ENCODE measurements at places on chromosomes 3 and 15. TPM values are rescaled to one million over a fixed set of nuclear protein-coding genes. Genes with fewer than 3 reads are reported as not detected.
A peak's percentile ranks its signal among the peaks of the same experiment; 100 is the strongest.

DNA sequence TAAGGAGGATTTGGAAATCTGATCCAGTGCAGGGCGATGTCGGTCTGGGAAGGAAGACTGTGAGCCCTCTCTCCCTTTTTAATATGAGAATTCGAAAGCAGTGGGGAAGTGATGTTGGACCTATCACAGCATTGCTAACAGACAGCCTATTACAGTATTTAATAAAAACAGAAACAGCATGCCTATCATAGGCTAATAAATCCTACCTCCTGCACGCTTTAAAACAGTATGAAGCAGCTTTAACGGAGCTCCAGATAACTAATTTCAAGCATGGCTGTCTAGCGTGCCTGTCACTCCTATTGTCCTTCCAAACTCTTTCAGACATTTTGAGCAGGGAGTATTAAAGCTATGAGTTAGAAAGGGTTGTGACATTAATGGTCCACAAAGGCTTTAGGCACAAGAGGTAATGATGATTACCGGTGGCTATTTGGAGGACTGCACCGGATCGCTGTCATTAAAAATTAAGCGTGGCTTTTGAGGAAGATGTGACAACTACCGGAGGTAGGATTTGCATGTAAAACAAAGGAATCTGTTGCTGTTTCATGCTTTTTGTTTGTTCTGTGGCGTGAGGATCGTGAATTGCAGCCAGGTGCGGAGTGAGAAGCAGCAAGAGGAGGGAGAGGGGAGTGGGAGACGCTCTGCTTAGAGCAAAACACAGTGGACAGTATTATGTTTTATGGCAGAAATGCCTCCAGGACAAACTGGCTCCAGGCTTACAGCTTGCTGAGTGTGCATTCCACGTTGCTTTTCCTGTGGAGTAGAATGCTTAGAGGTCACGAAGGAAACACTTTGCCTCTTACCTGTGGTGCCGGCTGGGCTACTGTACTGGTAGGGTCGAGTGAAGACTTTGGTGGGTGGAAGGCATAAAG, at the start of gene KCNMB2:
TSS of gene KCNMB2 (plus strand) at position 226 of the 869 bp plus-strand sequence.
- peak; percentile 12 for DNase-seq

DNA sequence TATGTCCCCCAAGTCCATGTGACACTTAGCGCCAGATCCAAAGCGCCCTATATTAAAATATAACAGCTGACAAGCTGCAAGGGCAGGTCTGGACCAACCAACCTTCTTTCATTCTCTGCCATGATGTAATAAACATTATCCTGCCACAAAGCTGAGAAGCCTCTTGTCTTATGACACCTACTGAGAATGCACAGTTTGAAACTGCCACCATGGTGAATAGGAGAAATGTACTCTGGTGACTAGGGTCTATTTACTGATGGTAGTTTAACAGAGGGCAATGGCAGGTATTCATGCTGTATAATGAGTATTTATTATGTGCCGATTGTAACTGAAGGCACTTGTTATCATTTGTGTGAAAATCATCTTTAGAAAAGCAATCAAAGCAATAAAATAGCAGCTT, 634.0 kb downstream of the OTOL1 start:
- no peak for DNase-seq

DNA sequence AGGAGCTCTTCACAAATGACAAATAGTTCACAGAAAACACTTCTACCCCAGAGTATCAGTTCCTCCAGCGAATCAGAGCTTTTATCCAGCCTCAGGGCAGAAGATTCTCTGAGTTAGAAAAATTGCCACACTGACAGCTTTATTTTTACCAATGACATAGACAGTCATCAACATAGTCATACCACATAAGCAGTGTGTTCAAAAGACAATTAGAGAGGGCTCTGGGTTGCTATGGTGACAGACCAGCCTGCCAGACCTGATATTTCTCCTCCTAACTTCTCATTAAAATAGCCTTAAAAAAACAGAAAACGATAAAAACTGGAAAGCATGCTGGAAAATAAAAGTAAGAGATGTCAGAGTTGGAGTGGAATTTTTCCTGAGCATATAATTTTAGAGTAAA, 45.9 kb upstream of the COL6A5 start:
- DNase-seq = no peak

The NANOGP8 gene
- total RNA-seq = not detected

GRCh38 chr3:64816355-64816754, 128.6 kb upstream of the ADAMTS9 start:
- no peak for DNase-seq

- DNase-seq = no peak
These were observed 781.7 kb downstream of the MECOM start for GRCh38 chr3:168881804-168882203.

- DNase-seq = no peak
These were observed 134.8 kb downstream of the UACA start for GRCh38 chr15:70628549-70628896.

DNA sequence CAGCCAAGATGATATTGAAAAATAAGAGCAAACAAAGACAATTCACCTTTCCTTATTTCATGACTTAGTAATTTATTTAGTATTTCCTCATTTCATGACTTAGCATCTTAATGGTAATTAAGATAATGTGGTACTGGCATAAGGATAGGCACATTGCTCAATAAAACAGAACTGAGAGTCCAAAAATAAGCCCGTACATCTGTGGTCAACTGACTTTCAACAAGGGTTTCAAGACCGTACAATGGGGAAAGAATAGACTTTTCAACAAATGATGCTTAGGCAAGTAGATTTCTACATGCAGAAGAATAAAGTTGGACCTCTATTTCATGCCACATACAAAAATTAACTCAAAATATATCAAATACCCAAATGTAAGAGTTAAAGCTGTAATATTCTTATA, 603 bp upstream of the PYDC2 start:
- DNase-seq = no peak

- no peak for DNase-seq
These were observed 5.7 kb upstream of the CD276 start for GRCh38 chr15:73678498-73678897.

The MESP1 gene
- 1.6 TPM for total RNA-seq

DNA sequence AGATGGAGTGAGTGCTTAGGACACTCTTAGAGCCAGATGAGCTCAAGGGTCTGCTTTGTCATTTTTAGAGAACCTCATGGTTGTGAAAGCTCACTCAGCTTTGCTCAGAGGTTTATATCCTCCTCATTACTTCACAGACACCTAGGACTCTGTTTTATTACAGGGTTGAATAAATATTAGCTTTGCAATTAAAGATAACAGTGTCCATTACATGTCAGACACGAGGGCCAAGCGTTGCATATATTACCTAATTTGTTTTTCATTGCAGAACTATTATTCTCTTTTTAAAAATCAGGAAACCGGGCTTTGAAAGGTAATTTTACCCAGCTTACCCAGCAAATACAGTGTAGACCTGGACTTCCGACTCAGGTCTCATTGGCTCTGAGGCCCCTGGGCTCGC, 16.1 kb downstream of the MAP6D1 start:
- DNase-seq = no peak

DNA sequence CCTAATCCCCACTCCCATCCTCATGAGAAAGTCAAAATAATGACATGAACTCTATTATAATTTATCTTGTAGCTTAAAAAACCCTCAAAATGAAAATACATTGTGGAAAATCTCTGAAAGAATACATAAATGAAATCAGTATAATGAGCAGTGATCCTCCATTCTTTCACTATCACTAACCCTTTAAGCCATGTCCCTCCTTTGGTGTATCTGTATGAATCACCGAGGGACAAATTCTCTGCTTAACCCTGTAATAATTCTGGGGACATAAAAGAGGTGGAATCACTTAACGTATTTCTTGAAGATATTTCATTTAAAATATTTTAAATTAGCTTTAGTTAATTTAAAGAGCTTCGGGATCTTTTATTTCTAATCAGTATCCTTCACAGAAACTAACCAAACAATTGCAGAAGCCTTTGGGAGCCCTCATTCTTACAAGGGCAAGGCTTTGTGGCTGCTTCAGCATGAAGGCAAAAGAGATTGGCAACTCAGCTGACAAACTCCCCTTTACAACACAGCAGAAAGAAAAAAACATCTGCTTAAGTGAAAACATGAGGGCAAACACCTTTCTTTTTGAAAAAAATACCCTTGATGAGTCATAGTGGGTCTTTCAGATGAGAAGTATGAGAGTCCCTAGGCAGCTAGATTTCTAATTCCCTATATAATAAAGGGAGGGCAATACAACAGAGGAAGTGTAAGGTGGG, 44.0 kb upstream of the ALCAM start:
- no peak for DNase-seq

The SLC24A5 gene
- total RNA-seq = not detected

The VGLL3 gene
- total RNA-seq = 1.7 TPM

The AADACL2 gene
- not detected for total RNA-seq

DNA sequence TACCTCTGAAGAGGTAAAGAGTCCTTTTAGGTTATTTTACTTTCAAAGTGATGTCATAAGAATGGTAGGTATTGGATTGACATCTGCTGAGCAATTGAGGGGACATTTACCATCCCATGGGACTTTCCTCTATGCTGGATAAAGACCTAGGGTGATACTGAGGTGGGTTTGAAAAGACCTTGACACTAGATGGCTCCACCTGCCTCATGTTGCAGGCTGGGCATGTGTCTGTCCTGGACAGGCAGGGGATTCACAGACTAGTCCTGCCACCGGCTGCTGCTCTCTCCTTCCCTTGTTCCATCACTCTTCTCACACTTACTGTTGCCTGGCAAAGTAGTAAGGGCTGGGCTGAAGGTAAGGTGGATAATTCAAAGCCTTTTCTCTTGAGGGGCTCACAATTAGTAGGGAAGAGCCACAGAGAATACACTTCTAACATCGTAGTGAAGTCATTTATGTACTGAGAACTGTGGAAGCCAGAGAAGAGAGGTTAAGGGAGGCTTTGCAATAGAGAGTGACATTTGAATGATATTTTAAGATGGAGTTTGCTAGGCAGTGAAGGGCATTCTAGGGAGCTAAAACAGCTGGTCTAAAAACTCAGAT, 27.7 kb downstream of the TRAK1 start:
- no peak for DNase-seq

- no peak for DNase-seq
These were observed 141.5 kb upstream of the ROPN1 start for GRCh38 chr3:124133366-124133940.

The TMC3 gene
- 0.47 TPM for total RNA-seq

The PLA2G4E gene
- total RNA-seq = not detected

- no peak for DNase-seq
These were observed 126.0 kb upstream of the LMOD3 start for GRCh38 chr3:69248436-69248835.

DNA sequence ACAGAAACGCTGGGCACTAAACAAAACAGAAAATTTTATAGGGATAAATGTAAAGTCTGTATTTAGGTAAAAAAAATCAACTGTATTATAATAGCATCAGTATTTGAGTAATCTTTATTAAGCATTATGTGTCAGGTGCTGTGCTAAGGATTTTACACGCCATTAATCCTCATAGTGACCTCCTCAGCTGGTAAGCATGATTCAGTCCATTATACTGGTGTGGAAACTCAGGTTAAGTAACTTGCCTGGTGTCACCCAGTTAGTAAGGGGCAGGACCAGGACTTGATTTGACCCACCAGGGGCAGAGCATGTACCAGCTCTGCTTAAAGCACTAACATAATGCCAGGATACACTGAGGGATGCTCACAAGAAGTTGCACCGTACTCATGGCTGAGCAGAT, 4.8 kb downstream of the MYO5C start:
- DNase-seq = no peak
